ENCODE measurements at places on chromosomes 5 and 9.

GRCh38 chr5:175542966-175543235, 64.5 kb downstream of the SFXN1 start:
- no peak for DNase-seq

- DNase-seq: no peak
Measured at GRCh38 chr5:52794519-52794918, 6.8 kb downstream of the ITGA1 start.

DNA sequence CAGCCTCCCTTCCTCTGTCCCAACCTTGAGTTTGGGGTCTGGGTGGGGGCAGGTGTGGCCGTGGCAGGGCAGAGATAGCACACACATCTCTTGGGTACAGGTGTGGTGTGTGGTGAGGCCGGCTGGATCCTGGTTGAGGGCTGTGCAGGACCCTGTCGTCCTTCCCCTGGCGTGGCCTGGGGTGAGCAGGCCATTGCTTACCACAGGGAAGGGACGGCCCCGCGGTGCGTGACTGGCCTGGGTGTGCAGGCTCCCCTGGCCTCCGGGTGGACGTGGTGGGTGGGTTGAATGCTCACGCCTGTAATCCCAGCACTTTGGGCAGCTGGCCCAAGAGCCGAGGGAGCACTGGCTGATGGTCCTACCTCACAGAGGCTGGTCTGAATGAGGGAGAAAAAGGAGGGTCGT, 1.2 kb downstream of the ARRDC1 start:
- DNase-seq: no peak

DNA sequence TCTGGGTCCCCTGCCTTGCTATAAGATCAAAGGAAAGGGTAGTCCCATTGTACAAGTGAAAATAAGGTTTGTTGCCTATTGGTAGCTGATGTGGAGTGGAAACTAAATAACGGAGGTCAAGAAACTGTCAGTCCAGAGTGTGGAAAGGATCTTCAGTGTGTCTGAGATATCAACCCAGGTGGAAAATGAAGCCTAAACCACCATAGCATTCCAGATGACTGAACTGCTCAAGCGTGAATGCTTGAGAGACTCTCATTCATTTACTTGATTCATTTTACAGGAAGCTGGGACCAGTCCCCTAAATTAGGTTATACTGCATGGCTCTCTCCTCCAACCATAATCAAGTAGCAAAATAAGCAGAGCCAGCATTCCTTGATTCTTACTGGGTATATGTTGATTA, 116.0 kb upstream of the SLC28A3 start:
- DNase-seq: no peak

DNA sequence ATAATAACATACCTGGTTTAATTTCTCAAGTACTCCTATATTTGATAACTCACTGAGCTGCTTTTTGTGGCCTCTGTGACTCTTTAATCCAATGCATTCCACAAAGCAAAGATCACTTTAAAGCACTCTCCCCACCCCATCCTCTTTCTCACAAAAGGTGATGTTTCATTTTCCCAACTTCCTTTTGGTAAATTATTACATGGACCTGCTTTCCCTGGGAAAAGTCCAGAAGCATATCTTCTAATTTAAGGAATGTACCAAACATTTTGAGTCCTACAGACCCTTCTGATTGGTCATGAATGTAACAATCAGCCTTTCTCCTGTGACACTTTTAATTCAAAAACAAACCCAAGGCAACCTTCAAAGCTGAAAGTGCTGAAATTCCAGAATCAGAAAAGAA, 71.1 kb downstream of the MLLT3 start:
- DNase-seq: no peak

- DNase-seq: no peak
Measured at GRCh38 chr5:17343675-17344074, 126.2 kb downstream of the BASP1 start.

GRCh38 chr5:57383093-57383861, 99.3 kb downstream of the ACTBL2 start:
- no peak for DNase-seq

GRCh38 chr5:143588933-143589662, 185.6 kb upstream of the NR3C1 start:
- DNase-seq: no peak

DNA sequence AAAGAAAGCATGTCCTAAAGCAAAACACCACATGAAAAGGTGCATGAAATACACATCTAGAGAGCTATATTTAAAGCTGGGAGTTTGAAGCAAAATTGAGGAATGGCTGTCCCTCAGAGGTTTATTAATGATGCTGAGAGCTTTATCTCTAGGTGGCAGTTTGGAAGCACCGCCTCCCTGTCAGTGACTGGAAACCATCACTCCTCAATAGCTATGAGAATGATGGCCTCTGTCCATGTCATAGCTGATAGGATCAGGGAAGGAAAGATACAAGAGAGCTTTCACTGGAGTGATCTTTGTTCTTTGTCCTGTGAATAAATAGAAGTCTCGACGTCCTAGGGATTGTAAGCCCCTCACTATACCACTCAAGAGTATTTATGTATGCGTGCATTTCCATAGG, 110.5 kb downstream of the NUDT12 start:
- no peak for DNase-seq

- no peak for DNase-seq
Measured at GRCh38 chr9:468766-469426, 254.2 kb downstream of the DOCK8 start.

- no peak for DNase-seq
Measured at GRCh38 chr9:9612270-9612669, 1000.5 kb downstream of the PTPRD start.

All from KG1 (cell line).